Stimulated activated CD4-positive, alpha-beta T cell treated with anti-CD3 and anti-CD28 coated beads, Interleukin-4, amount 100 ng/mL, for 1 hour (primary cell): ENCODE measurements at places on chromosomes 13 and 19.

DNA sequence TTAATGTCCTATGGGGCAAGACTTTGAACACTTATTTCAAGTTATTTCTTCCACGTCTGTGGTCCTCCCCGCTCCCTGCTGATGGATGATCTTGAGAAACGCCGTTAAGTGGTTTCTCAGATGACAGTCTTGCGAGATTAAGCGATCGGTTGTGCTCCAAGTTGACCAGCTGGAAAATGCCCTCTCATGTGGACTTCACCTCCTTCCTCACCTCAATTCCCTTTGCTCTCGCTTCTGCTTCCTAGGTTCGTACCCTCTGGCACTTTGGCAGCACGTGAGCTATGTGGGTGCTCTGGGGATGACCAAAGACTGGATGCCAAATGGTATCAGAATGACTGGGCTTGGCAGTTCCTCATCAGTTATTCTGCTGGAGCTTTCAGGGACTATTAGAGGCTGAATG lies 480.0 kb downstream of the ZNF536 start:
- DNase-seq: no peak

DNA sequence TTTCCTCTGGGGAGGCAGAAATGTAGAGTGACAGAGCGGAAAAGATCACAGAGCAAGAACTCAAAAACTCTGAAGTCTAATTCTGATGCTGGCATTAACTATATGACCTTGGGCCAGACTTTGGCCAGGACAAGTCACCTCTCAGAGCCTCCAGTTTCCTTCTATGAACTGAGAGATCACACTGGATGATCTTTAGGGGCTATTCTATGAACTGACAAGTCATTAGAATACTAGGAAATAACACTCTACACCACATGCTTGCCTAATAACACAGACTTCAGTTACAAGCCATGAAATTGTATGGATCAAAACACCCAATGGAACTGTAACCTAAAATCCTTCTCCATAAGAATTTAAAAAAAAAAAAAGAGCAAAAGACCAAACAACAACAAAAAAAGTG lies 16.9 kb downstream of the SLC25A30 start:
- DNase-seq: no peak

DNA sequence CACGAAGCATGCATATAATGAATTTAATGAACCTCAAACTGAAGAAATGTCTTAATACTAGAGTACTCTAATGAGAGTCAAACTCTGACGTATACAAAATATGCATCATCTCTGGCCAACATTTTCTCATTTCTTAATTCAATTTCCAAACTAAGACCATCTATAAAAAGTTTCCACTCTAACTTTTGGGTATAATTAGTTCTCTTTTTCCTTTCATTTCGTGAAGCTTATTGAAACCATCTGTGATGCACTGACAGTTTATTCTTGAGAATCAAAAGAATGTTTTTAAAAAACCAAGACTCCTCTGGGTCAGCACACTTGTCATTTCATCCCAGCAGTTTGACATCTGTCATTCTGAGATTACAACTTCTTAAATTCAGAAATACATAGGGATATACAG lies 90.0 kb downstream of the CAB39L start:
- DNase-seq: no peak

GRCh38 chr13:49836516-49836915 lies 44.0 kb upstream of the KPNA3 start:
- no peak for DNase-seq

DNA sequence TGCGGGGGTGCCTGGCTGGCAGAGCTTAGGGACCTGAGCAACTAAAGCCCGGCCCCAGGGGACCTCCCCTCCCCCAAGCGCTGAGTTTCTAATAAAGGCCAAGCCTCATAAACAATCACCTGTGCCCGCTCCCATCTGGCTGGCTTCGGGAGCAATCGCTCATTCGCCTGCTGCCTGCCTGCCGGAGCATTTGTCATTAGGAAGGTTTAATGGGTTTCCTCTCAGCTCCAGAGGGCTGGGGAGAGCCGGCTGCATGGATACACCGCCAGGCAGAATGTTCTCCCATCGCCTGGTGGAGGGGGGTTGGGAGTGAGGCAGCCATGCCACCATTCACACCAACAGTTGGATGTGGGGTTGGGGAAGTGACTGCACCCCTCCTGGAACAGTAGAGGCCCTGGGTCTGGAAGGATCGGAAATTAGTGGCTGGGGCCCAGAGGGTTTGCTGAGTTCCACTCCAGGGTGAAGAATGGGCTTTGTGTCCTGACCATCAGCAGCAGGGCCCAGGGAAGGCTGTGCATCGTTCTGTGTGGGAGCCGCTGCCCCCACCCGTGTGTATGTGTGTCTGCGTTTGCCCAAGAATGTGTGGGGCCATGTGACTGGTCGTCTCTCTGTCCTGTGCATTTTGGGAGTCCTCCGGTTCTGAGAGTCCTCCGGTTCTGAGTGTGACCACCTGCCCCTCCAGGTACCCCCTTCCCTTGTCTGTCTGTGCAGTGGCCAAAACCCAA lies 15.3 kb downstream of the PIN1 start:
- no peak for DNase-seq
